ENCODE measurements at places on chromosomes 16 and 17.

- peak; percentile 87 for DNase-seq
Measured at GRCh38 chr16:73771196-73772064, 525.2 kb upstream of the PSMD7 start.

DNA sequence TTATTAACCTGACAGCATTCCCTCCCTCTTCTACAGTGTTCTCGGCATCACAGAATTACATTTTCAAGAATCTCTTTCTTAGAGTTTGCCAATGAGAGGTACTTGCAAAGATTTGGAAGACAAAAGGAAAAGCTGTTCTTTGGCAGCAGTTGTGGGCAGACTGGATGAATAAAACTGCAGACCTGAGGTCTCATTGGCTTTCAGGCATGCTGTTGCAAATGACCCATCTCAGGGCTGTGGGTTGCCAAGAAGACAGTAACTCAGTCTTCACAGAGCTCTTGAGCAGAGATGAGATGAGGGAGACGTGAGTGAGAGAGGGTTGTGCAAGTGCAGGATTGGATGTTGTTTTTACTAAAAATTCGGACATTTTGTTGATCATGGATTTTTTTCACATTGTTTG, 11.3 kb upstream of the USP31 start:
- no peak for DNase-seq

DNA sequence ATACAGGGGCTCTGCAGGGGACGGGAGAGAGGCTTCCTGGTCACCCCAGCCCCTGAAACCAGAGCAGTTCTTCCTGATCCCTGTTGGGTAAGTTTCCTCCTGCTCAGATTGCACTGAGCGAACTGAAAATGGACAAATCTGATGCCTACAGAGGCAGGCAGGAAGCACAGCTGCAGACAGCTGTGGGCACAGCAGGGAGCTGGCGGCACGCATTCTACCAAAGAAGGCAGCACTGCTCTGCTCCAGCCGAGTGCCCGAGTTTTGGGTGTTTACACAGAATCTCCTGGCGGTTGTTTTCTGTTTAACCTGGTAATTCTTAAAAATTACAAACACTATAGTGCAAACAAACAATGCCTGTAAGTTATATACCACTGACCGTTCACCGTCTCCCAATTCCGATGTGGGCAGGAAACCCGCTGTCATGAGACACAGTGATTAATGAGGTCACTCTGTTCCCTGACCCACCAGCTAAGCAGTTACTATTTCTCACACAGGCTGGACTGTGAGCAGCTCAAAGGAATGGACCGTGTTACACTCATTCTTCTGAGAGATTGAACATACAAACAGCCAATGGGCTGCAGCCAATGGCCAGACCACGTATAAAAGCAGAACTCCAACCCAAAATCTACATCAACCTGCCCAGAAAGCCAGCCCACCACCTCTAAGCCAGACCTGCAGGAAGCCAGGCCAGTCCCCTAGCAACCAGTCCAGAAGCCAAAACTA, 25.5 kb downstream of the NSMCE1 start:
- DNase-seq, result peak; percentile 95

DNA sequence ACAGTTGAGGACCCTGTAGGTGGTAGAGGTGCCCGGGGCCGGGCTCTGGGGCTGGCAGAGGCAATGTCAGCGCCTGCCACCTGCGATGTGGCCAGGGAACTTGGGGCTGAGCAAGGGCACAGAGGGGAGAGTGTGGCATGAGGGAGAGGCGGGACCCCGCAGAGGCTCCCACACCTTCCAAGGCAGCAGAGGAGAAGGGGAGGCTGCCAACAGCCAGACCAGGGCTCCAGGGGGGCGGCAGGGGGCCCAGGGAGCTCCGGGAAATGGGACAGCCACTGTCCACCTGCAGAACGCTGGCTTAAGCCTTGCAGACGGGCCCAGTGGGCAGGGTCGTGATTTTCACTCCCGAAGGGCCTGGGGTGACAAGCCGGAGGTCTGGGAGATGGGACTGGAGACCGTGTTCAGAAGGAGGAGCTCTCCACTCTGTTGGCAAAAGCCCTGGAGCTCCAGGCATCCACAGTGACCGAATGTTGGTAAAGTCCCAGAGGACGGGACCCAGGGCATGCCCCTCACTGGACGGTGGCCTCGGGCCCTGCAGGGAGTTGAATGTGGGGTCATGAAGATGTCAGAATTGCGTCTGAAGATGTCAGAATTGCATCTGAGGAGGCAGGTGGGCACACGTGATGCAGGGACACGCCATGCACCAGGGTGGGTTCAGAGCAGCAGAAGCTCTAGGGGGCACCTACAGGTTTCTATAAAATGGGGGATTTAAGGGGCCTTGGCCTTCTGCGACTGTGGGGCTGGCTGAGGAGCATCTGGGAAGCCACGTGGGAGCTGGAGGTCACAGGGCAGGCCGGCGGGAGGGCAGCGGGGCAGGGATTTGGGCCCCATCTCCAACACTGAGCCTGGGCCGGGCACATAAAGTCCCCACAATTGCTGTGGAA, 18.6 kb downstream of the CD7 start:
- no peak for DNase-seq

DNA sequence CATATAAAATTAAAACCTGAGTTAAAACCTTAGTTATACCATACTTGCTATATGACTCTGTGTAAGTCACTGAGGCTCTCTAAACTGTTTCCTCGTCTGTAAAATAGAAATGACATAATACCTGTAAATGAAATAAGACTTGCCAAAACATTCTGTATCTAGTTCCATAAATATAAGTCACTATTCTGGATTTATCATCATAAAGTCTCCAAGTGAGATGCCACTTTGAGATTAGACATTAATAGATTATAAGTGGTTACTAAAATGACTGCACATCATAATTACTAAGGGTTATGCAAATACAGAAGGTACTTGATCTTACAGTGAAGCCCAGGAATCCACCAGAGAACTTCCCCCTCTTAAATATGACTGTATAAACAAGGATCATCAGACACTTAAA, 12.0 kb upstream of the BRIP1 start:
- no peak for DNase-seq

DNA sequence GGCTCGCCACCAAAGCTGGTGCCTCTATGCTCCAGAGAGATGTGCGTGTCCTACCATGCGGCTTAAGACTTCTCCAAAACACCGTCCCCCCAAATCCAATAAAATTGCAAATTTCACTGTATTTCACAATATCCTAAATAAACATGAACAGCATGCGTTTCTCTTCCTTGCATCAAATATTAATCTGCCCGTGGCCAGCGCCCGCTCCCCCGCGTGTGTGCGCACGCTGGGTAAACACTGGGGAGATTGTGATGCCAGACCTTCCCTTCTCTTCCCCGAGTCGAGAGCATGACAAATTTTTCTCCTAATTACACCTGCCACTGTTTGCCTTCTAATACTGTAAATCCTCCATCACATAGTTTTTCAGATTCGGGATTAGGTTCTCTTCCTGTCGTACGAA, 148.1 kb downstream of the MRM1 start:
- no peak for DNase-seq

DNA sequence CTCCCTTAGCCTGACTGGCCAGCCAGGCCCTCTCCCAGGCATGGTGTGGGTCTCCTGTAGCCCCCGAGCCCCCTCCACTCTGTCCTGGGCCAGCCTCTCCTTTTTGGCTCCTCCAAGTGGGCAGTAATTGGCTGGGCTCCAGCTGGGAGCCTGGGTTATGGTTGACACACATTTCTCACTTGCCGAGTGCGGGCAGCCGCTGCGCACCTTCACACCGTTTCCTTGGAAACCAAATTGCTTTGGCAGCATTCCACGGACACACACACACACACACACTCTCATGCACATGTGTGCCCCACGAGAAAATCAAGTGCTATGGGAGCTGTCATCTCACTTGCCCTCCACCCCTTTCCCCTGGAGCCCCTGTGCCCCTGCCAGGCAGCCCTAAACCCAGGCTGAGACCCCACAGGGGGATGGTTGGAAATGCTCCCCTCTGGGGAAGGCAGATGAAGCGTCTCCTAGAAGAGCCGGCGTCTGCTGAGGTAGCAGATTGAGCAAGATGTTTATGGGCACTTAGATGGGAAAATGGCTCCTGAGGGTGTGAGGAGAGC, 402.7 kb upstream of the TNRC6C start:
- DNase-seq, result peak; percentile 50

DNA sequence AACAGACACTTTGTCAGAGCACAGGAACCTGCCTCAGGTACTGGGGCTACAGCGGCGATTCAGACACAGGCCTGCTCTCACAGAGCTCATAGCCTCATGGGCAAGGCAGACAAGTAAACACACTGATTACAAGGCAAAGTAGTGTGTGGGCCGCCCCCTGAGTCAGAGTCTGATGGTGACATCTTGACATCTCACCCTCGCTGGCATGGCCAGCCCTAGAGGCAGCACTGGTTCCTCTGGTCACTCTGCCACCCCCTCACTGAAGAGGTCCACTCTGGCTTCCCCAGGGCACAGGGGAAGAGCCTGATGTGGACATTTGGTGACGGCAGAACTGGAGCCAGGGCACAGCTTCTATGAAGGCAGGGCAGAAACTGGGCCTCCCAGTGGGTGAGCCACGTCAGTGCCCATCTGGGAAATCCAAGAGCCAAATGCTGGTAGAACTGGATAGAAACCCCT, 32.9 kb upstream of the TOB1 start:
- no peak for DNase-seq

- peak; percentile 65 for DNase-seq
Measured at GRCh38 chr17:80071116-80071841, 30.1 kb upstream of the GAA start.

DNA sequence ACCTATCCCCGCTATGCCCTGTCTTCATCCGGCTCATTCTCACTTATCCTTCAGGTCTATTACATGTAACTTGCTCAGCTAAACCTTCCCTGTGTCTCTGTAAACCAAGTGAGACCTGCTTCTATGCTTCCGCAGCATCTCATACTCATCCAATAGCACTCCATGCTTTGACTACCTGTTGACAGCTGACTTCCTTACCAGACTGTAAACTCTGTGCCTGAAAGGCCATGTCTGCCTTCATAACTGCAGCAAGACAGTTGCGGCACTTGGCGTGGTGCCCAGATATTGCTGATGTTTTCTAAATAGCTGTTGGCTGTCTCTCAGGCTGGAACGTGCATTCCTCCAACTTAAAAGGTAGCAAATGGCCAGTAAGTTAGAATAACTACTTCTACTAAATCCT, 1.8 kb upstream of the OR1E1 start:
- no peak for DNase-seq

DNA sequence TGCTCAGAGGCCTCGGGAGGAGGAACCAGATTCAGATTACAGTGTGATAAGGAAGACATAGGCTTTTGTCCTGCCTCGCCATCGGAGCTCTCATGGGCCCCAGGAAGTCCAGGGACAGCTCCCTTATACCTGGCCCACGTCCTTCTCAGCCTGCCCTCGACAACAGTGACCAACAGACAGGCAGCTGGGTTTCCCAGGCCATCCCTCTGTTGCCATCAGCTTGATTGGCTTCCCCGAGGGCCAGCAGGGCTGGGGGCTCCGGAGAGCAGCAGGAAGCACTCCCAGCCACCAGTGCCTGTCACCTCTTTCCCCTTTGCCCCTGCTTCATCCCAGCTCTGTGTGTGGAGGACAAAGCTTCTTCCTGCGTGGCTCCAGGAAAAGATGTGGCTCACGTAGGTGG, 17.6 kb downstream of the CD300A start:
- DNase-seq, result no peak

DNA sequence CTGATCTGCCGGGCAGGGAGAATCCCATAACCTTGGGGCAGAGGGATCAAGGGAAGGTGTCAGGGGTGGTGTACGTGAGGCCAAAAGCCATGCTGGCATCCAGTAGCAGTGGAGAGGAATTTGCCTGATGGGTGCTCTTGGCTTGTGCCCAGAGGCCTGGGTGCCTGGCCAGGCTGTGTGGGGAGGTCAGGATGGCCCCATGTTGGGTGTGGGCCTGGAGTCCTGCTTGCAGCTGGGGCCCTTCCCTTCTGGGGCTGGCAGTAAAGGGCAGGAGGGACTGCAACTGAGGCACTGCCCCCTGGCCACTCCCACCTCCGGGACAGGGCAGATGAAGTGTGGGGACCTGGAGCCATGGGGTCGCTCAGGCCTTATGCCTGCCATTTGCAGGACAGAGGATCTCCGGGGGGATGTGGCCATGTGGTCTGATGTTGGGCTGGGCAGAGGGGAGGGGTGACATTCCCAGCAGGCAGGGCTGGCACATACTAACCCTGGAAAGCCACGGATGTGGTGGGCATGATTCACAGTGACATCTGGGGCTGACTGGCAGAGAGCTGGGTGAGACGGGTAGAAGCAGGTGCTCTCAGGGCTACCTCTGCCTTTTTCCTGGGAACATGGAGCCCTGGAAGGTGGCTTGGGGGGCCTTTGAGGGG, 3.5 kb downstream of the FMNL1 start:
- peak; percentile 65 for DNase-seq

DNA sequence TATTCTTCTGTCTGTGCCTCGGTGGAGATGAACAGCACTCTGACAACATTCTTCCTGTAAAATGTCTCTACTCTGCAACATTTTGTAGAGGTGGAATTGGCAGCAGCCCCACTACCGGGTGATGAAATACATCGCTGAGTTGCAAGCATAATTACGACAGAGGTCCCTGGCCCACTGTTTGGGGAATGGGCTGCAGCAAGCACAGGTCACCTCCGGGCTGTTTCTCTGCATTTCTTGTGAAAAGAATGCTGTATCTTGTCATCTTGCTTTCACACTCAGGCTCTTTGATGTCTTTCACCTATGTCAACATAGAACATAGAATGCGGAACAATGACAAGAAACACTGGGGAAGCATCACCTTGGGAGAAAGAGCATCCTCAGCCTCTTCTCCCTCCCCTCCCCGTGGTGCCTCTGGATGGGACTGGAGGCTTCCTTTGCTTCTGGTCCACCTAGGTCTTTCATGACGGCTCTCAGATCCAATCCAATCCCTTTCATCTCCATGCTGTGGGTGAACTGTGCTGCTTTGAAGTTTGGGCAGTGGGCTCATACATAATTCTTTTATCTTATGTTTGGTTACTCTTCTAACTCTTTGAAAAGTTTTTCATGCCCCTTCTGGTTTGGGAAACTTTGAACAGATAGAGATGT, 265.0 kb downstream of the PHKB start:
- DNase-seq, result no peak

GRCh38 chr16:56193951-56194726, 2.9 kb downstream of the GNAO1 start:
- DNase-seq, result peak; percentile 85

Data from M059J (cell line).